ENCODE measurements at places on chromosomes 11 and 22.

DNA sequence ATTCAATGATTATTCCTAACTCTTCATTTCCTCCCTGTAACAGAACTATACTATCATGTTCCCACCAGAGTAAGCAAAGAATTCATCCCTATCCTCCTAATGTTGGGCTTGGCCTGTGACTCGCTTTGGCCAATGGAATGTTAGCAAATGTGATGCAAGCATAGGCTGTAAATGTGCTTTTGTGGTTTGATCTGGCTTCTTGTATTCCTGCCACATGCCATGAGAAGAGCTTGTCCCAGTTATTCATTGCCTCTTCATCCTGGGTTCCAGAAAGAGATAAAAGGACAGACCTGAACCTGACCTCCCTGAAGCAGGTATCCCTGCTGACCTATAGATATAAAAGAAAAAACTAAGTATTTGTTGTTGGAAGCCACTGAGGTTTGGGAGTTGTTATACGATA is 51.0 kb downstream of the SYTL2 start:
- no peak for DNase-seq
- no peak overlapping the region for H3K27ac ChIP-seq
- peaks cover 52% of the 10 kb centered on the region for H3K4me1 ChIP-seq
- no peaks in the 10 kb centered on the region for H3K27me3 ChIP-seq
- no peak overlapping the region for H3K4me3 ChIP-seq
- no peaks in the 10 kb centered on the region for H3K36me3 ChIP-seq

- no peak for DNase-seq
- no peak overlapping the region for H3K27ac ChIP-seq
- no peak overlapping the region for H3K4me3 ChIP-seq
- no peaks in the 10 kb centered on the region for H3K27me3 ChIP-seq
Observed at GRCh38 chr11:45876401-45876800, 9.1 kb upstream of the MAPK8IP1 start.

GRCh38 chr11:459511-460220 is 9.6 kb downstream of the PTDSS2 start:
- H3K36me3 ChIP-seq: no peaks in the 10 kb centered on the region
- peaks cover 21% of the 10 kb centered on the region for H3K4me1 ChIP-seq
- H3K4me3 ChIP-seq: no peak overlapping the region
- H3K27ac ChIP-seq: peak overlapping the region; percentile 47
- no peak for DNase-seq
- H3K27me3 ChIP-seq: no peaks in the 10 kb centered on the region

- H3K27ac ChIP-seq: no peak overlapping the region
- H3K27me3 ChIP-seq: no peaks in the 10 kb centered on the region
- no peaks in the 10 kb centered on the region for H3K4me1 ChIP-seq
- no peak for DNase-seq
- H3K4me3 ChIP-seq: no peak overlapping the region
Observed at GRCh38 chr11:28169816-28170215, 61.6 kb downstream of the METTL15 start.

DNA sequence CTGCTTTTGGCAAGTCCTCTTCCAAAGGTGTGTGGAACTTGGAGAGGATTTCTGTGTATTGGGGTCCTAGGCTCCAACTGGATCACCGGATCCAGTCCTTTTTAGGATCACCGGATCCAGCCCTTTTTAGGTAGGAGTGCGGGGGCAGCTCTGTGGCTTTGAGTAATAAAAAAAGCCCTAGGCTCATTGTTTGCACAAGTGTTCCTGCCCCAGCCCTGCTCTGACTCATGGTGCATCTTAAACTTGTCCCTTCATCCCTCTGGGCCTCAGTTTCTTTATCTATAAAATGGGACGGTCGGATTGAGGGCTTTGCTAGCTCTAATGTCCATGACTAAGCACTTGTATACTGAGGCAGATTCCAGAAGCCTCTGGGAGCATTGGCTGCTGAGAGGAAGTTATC is 22.7 kb upstream of the CD44 start:
- H3K36me3 ChIP-seq: no peaks in the 10 kb centered on the region
- no peaks in the 10 kb centered on the region for H3K27me3 ChIP-seq
- H3K27ac ChIP-seq: no peak overlapping the region

GRCh38 chr22:42933485-42934091 is 76.5 kb upstream of the ARFGAP3 start:
- no peaks in the 10 kb centered on the region for H3K27me3 ChIP-seq
- no peak for DNase-seq
- no peak overlapping the region for H3K27ac ChIP-seq
- H3K36me3 ChIP-seq: no peaks in the 10 kb centered on the region
- peaks cover 13% of the 10 kb centered on the region for H3K4me1 ChIP-seq

DNA sequence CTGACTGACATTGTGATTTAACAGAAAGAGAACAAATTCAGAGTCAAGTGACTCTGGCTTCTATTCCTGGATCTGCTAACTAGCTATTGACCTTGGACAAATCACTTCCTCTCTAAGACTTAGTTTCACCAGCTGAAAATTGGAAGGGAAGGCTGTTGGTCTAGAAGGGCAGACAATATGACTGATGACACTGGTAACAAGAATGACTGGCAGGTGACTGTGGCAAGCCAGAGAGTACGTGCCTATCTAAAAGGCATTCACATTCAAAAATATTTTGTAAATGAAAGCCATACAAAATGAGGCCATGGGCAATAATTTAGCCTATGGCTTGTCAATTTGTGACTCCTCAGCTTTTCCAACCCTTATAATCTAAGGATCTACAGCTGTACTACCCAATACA is 23.5 kb downstream of the SERGEF start:
- no peak overlapping the region for H3K4me3 ChIP-seq
- H3K27ac ChIP-seq: no peak overlapping the region
- peaks cover 32% of the 10 kb centered on the region for H3K36me3 ChIP-seq
- no peaks in the 10 kb centered on the region for H3K4me1 ChIP-seq
- no peak for DNase-seq

GRCh38 chr22:46929046-46929709 is 166.7 kb downstream of the TBC1D22A start:
- no peaks in the 10 kb centered on the region for H3K36me3 ChIP-seq
- no peak overlapping the region for H3K27ac ChIP-seq
- no peaks in the 10 kb centered on the region for H3K27me3 ChIP-seq
- H3K4me1 ChIP-seq: no peaks in the 10 kb centered on the region
- no peak overlapping the region for H3K4me3 ChIP-seq

DNA sequence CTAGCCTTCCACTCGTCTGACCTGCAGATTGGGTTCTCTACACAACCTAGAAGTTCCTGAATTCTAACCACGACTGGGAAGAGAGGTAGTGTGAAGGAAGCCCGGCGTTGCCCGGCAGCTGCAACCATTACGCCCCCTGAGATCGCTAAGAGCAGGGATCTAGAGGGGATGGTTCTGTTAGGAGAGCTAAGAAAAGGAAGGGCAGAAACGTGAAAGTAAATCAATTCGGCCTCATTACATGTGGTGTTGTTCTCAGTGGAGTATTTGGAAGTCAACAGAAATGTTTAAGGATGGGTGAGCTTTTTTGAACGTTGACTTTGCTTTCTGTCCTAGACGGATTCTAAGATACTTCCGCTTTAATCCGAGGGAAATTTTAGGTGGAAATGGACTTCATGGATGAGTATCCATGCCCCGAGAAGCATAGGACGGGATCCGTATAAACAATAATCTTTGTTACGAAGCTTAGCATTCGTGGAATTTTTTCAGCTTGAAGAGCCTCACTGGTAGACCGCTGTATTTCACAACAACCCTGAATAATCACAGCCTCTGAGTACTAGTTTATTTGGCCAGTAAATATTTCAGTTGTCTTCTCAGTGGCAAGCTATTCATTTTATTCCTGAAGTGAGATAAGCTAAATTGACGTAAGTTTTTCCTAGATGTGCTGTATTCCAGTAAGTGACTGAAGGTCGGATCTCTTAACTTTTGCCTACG is 629 bp downstream of the ATP5MG start:
- peak overlapping the region; percentile 81 for H3K4me3 ChIP-seq
- peaks cover 15% of the 10 kb centered on the region for H3K36me3 ChIP-seq
- H3K27ac ChIP-seq: peak overlapping the region; percentile 91
- no peak for DNase-seq
- no peaks in the 10 kb centered on the region for H3K27me3 ChIP-seq
- peaks cover 63% of the 10 kb centered on the region for H3K4me1 ChIP-seq

GRCh38 chr11:67576735-67577475 is 6.7 kb upstream of the GSTP1 start:
- no peaks in the 10 kb centered on the region for H3K27me3 ChIP-seq
- H3K4me1 ChIP-seq: peaks cover 9% of the 10 kb centered on the region
- H3K4me3 ChIP-seq: no peak overlapping the region
- no peak for DNase-seq

DNA sequence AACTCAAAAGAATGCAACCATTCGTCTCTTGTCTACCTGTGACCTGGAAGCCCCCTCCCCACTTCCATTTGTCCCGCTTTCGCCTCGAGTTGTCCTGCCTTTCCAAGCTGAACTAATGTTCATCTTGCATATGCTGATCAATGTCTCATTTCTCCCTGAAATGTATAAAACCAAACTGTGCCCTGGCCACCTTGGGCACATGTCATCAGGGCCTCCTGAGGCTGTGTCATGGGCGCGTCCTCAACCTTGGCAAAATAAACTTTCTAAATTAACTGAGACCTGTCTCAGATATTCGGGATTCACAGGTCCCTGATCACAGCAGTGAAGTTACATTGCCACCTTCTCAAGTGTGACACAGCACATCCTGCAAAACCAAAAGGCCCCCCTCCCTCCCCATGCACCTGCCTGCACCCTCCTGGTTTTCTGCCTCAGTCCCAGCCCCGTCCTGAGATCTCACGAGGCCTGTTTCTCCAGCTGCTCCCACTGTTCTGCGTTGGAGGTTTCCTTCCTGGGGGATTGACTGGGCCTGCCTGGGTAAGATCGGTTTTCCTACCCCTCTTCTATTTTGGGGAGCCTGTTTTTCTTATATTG is 1328.7 kb downstream of the TBC1D22A start:
- H3K4me1 ChIP-seq: no peaks in the 10 kb centered on the region
- no peak for DNase-seq
- H3K27ac ChIP-seq: no peak overlapping the region
- no peaks in the 10 kb centered on the region for H3K36me3 ChIP-seq

GRCh38 chr11:64887234-64887756 is 8.9 kb upstream of the EHD1 start:
- no peak for DNase-seq
- no peak overlapping the region for H3K4me3 ChIP-seq
- H3K27ac ChIP-seq: peak overlapping the region; percentile 75
- H3K36me3 ChIP-seq: no peaks in the 10 kb centered on the region

GRCh38 chr11:78336877-78337553 is 80.6 kb downstream of the GAB2 start:
- no peak for DNase-seq
- no peaks in the 10 kb centered on the region for H3K4me1 ChIP-seq
- H3K27me3 ChIP-seq: no peaks in the 10 kb centered on the region
- H3K36me3 ChIP-seq: no peaks in the 10 kb centered on the region

DNA sequence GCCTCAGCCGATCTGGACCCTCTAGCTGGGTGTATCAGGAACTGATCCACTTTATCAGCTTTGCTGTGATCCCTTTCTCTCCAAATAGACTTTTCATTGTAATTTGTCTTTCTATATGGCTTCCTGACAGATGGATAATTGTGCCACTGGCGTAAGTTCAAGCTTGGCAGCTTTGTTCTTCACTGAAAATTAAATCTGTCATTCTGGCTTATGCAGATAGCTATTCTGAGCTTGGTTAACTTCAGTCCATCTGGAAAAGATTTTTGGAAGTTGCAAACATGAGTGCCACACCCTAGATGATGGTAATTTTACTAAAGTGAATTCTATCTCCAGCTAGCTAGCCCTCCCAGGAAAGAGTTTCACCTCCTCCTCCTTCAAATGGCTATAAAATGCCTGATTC is 8.1 kb downstream of the OR5A2 start:
- H3K4me3 ChIP-seq: no peak overlapping the region
- no peak for DNase-seq
- H3K36me3 ChIP-seq: no peaks in the 10 kb centered on the region
- H3K27ac ChIP-seq: no peak overlapping the region

DNA sequence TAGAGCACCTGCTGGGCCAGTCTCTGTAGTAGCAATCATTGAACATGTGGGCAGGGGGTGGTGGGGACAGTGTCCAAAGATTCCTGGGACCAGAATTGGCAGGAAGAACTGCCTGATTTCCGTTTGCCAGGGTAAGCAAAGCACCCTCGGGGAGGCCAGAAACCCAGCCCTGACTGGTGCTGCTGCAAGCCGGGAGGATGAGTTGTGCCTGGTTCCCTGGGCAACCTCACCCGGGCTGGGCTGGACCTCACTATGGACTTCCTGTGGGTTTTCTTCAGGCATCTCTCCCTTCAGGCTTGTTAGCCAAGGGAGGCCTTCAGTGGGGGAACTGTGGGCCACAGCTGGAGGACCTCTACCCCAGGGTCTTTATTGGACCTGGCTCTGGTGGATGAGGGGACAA is 8.0 kb upstream of the POU2F3 start:
- no peaks in the 10 kb centered on the region for H3K27me3 ChIP-seq
- no peak overlapping the region for H3K4me3 ChIP-seq
- H3K27ac ChIP-seq: no peak overlapping the region
- no peak for DNase-seq
